Liver (tissue), 10 donors: ENCODE measurements at places on chromosomes 16 and 17. TPM values are rescaled to one million over a fixed set of nuclear protein-coding genes. Genes with fewer than 3 reads are reported as not detected.

The ADAD2 gene
- total RNA-seq = 0.33 TPM

DNA sequence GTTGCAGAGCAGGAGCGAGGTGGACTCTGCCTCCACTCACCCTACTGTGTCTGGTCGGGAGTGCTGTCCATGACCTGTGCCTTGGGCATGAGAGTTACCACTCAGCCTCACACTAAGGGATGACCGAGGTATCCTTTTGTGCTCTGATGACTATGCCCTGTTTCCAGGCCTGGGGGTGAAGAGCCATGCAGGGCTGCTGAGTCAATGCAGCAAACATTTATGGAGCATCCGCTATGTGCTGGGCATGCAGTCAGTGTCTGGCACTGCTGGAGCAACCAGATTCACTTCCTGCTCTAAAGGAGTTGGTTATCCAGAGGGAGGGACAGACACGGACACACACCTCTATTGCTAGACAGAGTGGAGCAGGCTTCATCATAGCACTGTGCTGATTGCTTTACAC is 7.6 kb upstream of the HNF1B start:
- no peaks in the 10 kb centered on the region for H3K4me1 ChIP-seq
- no peaks in the 10 kb centered on the region for H3K36me3 ChIP-seq
- H3K4me3 ChIP-seq = no peak overlapping the region
- no peak for DNase-seq

DNA sequence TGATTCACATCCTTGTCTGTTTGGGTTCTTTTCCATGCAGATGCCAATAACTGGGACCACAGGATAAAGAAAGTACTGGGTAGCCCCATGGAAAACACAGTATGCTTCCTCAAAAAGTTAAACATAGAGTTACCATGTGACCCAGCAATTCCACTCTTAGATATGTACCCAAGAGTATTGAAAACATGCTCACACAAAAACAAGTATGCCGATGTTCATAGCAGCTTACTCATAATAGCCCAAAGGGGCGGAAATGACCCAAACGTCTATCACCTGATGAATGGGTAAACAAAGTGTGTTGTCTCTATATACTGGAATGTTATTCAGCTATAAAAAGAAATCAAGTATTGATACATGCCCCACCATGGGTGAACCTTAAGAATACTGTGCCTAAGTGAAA is 55.4 kb downstream of the CYB5B start:
- H3K4me3 ChIP-seq = no peak overlapping the region
- no peak overlapping the region for H3K27ac ChIP-seq
- DNase-seq = no peak
- peaks cover 10% of the 10 kb centered on the region for H3K4me1 ChIP-seq
- H3K27me3 ChIP-seq = no peaks in the 10 kb centered on the region

DNA sequence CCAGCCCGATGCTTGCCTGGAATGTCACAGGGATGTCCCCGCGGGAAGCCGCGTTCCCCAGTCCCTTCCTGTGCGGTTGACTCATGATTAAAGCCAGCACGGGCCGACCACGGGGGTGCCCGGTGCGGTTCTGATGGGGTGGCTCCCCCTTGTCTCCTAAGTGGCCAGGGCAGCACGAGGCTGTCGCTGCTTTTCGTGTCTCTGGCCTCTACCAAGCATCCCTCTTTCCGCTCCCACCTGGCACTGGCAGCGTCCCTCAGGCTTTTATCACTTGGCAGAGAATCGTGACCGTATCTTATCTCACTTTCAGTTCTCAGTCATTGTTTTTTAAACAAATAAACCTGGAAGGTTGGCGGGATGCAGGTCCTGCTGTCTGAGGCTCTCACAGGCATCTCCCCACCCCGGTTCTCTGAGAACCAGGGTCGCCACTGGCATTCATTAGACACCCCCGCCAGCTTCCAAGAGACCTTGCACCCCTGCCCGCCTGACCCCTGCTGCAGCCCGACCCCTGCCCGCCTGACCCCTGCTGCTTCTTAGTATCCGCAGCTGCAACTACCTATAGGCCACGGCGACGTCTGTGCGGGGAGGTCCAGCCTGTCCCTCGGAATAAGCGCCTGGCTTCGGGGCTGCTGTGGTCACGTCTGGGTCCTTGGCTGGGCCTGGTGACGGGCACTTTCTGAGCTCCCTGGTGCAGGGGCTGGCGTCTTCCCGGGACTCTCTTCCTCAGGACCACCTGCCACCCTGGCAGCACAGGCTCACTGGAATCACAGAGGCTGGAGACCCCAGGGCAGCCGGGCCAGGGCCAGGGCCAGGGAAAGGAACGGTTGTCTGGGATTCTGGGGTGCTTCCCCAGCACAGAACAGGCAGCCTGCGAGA is 7.5 kb downstream of the C1QTNF8 start:
- no peak overlapping the region for H3K27ac ChIP-seq
- H3K4me1 ChIP-seq = peaks cover 7% of the 10 kb centered on the region
- no peaks in the 10 kb centered on the region for H3K36me3 ChIP-seq
- no peaks in the 10 kb centered on the region for H3K27me3 ChIP-seq
- H3K4me3 ChIP-seq = no peak overlapping the region

- H3K4me1 ChIP-seq = no peaks in the 10 kb centered on the region
- no peak for DNase-seq
- H3K27ac ChIP-seq = no peak overlapping the region
- H3K4me3 ChIP-seq = no peak overlapping the region
- H3K36me3 ChIP-seq = no peaks in the 10 kb centered on the region
Observed at GRCh38 chr17:22470411-22471175, 778.3 kb downstream of the KCNJ18 start.

DNA sequence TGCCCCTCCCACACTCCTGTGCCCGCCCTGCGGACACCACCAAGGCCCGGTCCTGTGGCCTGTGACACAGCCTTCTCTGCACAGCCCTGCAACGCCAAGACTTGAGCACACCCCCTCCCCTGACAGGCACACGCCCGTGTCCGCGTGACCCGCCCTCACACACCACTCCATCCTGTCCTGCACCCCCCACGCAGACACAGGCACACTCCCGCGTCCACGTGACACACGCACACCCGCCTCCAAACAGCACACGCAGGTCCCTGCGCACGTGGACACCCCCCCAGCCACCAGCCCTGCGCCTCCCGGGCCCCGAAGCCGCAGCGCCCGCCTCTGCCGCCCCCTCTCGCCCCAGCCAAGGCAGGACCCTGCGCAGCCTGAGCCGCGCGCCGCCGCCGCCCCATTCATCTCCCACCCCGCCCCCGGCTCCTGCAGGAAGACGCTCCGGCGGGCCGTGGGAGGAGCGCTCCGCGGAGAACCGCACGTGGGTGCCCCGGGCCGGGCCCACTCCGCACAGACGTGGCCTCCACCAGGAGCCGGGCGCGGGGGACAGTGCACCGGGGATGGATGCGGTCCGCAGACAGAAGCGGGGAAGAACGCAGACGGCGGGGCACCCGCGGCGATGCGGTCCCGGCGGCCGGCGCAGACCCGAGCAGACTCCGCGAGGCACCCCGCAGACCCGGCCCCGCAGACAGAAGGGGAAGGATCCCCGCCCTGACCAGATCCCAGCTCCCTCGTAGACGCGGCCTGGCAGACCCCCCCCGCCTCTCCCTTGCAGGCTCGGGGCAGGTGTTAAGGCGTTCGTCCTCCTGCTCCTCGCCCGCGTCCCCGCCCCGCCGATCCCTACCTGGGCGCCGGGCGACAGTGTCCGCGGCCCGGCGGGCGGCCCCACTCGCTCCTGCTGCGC is 506 bp downstream of the CAMKK1 start:
- H3K36me3 ChIP-seq = no peaks in the 10 kb centered on the region
- DNase-seq = no peak

The ADAP2 gene
- 18.4 TPM for total RNA-seq

The NACA2 gene
- total RNA-seq = not detected

DNA sequence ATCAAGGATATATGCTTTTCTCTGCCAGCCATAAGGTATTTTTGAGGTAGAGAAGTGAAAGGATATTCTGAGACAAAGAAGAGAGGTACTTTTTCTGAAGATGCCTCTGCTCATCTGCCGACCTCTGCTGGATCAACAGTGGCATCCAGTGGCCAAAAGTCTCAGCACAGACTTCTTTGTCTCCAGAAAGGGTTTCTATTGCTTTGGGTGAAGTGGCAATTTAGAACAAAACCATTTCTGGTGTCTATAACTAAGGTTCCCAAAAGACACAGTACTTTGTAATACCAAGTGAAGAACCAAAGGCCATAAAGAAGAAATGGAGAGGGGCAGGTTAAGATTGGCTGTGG is 155.2 kb upstream of the C17orf78 start:
- no peak for DNase-seq
- no peak overlapping the region for H3K4me3 ChIP-seq
- no peak overlapping the region for H3K27ac ChIP-seq
- peaks cover 34% of the 10 kb centered on the region for H3K36me3 ChIP-seq
- H3K27me3 ChIP-seq = no peaks in the 10 kb centered on the region
- H3K4me1 ChIP-seq = peaks cover 4% of the 10 kb centered on the region

The CLEC10A gene
- total RNA-seq = 3.8 TPM

- no peak overlapping the region for H3K4me3 ChIP-seq
- H3K27ac ChIP-seq = no peak overlapping the region
- H3K36me3 ChIP-seq = no peaks in the 10 kb centered on the region
- no peak for DNase-seq
- H3K27me3 ChIP-seq = no peaks in the 10 kb centered on the region
- H3K4me1 ChIP-seq = no peaks in the 10 kb centered on the region
Observed at GRCh38 chr16:50491516-50491915, 56.7 kb upstream of the NKD1 start.

DNA sequence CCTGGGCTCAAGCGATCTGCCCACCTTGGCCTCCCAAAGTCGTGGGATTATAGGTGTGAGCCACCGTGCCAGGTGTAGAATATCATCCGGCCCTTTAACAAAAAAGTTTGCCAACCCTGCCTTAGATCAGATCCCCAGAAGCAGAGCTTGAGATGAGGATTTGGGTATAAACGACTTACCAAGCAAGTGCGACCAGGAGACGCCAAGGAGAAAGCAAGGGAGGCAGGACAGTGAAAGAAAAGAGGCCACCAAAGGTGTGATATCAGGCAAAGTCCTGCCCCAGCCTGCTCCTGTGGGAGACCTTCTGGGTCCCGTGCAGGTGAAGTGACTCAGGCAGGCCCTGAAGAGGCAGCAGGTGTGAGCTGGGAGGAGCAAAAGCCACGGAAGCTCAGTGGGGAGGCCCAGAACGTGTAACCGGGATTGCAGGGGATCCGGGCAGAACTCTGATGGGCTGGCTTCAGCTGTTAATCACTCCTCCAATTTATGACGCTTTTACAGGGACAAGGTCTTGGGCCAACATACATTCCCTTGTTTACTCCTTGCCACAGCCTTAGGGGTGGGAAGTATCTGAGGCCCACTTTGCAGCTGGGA is 14.1 kb upstream of the CALB2 start:
- no peaks in the 10 kb centered on the region for H3K36me3 ChIP-seq
- no peak overlapping the region for H3K27ac ChIP-seq
- DNase-seq = peak; percentile 20
- no peak overlapping the region for H3K4me3 ChIP-seq

DNA sequence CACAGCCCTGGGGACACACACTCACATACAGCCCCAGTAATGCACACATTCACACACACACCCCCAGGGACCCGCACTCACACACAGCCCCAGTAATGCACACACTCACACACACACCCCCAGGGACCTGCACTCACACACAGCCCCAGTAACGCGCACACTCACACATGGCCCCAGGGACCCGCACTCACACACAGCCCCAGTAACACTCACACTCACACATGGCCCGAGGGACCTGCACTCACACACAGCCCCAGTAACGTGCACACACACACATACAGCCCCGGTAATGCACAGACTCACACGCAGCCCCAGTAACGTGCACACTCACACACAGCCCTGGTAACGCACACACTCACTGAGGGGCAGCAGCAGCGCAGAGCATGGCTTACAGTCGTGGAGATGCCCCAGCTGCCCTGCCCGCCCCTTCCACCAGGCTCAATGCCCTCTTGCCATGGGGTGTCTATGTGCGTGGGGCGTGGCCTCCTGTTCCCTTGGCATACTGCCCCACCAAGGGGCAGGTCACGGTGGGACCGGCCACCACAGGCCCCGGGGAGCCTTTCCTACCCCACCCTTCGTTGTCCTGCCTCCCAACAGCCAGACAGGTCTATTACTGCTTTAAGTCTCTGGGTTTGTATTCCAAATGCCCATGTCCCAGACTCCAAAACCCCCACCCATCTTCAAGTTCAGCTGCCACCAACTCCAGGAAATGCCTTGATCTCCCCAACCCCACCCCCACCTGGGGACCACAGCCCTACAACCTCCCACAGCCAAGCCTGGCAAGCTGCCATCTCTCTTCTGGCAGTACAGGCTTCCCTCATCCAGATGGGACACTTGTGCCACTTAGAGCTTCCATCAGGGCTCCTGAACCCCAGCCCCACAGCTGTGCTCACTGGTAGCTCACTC is 2.7 kb downstream of the CCDC102A start:
- H3K27me3 ChIP-seq = no peaks in the 10 kb centered on the region
- no peak overlapping the region for H3K4me3 ChIP-seq
- no peaks in the 10 kb centered on the region for H3K4me1 ChIP-seq
- H3K36me3 ChIP-seq = no peaks in the 10 kb centered on the region
- H3K27ac ChIP-seq = no peak overlapping the region

GRCh38 chr17:46046957-46047356 is 47.9 kb downstream of the STH start:
- no peak overlapping the region for H3K4me3 ChIP-seq
- no peak for DNase-seq
- peaks cover 17% of the 10 kb centered on the region for H3K4me1 ChIP-seq
- H3K27ac ChIP-seq = peak overlapping the region; percentile 9

The TSNAXIP1 gene
- 0.75 TPM for total RNA-seq

DNA sequence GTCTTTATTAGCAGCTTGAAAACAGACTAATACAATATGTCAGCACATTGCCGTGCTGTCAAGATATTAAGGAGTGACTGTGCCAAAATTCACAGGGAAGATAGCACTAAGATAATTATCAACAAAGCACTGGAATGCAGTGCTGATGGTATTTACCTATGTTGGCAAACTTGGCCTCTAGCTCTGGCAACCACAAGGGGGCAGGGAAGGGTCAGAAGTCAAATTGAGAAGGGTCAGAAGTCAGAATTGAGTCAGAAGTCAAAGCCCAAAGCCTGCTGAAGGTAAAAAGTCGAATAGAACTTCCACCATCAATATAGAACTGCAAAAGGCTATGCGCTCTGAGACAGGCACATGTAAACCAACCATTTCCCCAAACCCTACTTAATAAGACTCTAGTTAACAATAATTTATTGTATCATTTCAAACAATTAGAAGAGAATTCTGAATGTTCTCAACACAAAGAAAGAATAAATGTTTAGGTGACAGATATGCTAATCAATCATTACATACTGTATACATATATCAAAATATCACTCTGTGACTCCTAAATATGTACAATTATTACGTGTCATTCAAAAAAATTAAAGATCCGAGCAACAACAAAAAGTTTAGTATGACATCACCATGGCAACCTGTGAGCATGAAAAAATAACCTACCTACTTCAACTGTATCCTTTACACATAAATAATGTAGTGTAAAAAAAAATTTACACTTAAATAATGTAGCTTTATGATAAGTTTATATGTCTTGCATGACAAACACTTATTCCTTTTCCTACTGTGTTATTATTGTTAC is 916.1 kb downstream of the KCNJ2 start:
- peak; percentile 44 for DNase-seq
- no peaks in the 10 kb centered on the region for H3K4me1 ChIP-seq
- no peak overlapping the region for H3K4me3 ChIP-seq
- H3K27ac ChIP-seq = no peak overlapping the region
- no peaks in the 10 kb centered on the region for H3K27me3 ChIP-seq
- no peaks in the 10 kb centered on the region for H3K36me3 ChIP-seq

The ACSM2A gene
- total RNA-seq = 1,049 TPM

The CLDN6 gene
- 0.75 TPM for total RNA-seq

The ACE gene
- 6.9 TPM for total RNA-seq

GRCh38 chr16:8908810-8909468 is 26.8 kb downstream of the LITAFD start:
- H3K27ac ChIP-seq = no peak overlapping the region
- DNase-seq = no peak
- H3K4me3 ChIP-seq = no peak overlapping the region
- H3K27me3 ChIP-seq = no peaks in the 10 kb centered on the region

The CNGB1 gene
- under 0.01 TPM for total RNA-seq

The RBFOX1 gene
- not detected for total RNA-seq
